ENCODE measurements at places on chromosomes 2 and 18. TPM values are rescaled to one million over a fixed set of nuclear protein-coding genes. Genes with fewer than 3 reads are reported as not detected.
A peak's percentile ranks its signal among the peaks of the same experiment; 100 is the strongest.

Gene PRKAG3
- not detected for total RNA-seq

DNA sequence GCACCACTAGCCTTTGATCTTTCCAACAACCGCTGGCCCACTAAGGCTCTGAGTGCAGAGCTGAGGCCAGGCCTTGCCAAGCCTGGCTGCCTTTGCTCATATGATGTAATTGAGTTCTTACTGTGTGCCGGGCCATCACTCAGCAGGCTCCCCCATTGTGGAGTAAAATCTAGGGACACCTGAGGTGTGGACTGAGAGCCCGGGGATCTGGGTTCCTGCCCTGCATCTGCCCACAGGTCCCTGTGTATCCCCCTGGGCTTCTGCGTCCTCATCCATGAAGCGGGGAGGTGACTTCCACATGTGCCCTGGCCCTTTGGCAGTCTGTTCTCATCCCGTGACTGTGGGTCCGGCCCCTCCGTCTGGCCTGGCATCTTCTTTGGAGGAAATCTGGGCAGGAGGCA is 33.8 kb downstream of the GREB1 start:
- DNase-seq, result no peak

DNA sequence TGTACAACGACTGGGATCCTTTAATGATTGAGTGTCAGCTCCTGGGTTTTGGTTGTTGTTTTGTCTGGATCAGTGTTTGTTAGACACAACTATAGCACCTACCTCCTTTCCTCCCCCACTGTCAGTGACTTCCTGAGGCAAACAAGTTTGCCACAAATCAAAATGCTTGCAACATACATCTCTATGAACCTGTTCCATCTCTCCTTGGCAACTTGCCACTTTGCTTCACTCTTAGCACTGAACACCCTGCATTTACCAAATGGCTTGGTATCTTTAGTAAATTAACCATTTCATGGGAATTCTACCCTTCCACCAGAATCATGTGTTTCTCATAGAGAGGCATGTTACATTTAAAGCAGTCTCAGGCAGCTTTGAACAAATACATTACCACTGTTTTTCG is 301.1 kb upstream of the TANK start:
- no peak for DNase-seq

- DNase-seq, result no peak
Observed at GRCh38 chr2:234898534-234899053, 53.2 kb upstream of the SH3BP4 start.

GRCh38 chr18:41977233-41977632 is 22.2 kb downstream of the PIK3C3 start:
- no peak for DNase-seq

DNA sequence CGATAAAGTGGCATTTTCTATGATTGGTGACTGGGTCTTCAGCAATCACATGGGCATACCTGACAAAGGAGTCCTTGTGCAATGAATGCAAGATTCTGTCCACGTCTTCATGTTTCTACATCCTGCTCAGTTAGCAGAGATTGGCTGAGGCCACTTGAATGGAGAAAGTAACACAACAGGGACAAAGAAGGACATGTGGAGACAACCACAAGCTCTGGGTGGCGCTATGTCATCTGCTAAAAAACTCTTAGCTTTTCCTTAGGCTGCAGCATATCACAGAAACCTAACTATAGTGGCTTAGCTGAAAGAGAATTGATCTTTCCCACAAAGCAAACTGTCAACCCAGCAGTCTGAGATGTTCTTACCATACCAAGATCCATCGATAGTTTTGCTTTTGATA is 1109.7 kb downstream of the SOCS6 start:
- peak; percentile 24 for DNase-seq

GRCh38 chr18:47264308-47264700 is 12.8 kb upstream of the SKOR2 start:
- DNase-seq, result no peak

Measured in dermis microvascular lymphatic vessel endothelial cell (primary cell).